A673 (cell line): ENCODE measurements at places on chromosomes 5 and 9. TPM values are rescaled to one million over a fixed set of nuclear protein-coding genes. Genes with fewer than 3 reads are reported as not detected.

The SLC45A2 gene
- total RNA-seq = 0.28 and 0.31 TPM in 2 replicates

The LCN12 gene
- 1.1 TPM in 1 of 2 replicates, not detected in the other for total RNA-seq

The DMGDH gene
- total RNA-seq = 0.15 and 0.59 TPM in 2 replicates

The PCDHGA1 gene
- 2.2 and 2.3 TPM in 2 replicates for total RNA-seq

The IFNA2 gene
- not detected in 2 replicates for total RNA-seq

The SPACA9 gene
- 2.1 and 4.3 TPM in 2 replicates for total RNA-seq

The SLC4A9 gene
- 0.26 TPM in 1 of 2 replicates, not detected in the other for total RNA-seq

The LCN9 gene
- total RNA-seq = not detected in 2 replicates

The ANKRD31 gene
- total RNA-seq = 0.04 and 0.15 TPM in 2 replicates

The CCL27 gene
- not detected in 2 replicates for total RNA-seq

The IL4 gene
- total RNA-seq = not detected in 2 replicates

- no peaks in the 10 kb centered on the region for H3K4me1 ChIP-seq
- no peak overlapping the region for H3K4me3 ChIP-seq
- no peaks in the 10 kb centered on the region for H3K27me3 ChIP-seq
- no peak overlapping the region for H3K27ac ChIP-seq
Measured at GRCh38 chr9:15484802-15485201, 26.0 kb downstream of the PSIP1 start.

DNA sequence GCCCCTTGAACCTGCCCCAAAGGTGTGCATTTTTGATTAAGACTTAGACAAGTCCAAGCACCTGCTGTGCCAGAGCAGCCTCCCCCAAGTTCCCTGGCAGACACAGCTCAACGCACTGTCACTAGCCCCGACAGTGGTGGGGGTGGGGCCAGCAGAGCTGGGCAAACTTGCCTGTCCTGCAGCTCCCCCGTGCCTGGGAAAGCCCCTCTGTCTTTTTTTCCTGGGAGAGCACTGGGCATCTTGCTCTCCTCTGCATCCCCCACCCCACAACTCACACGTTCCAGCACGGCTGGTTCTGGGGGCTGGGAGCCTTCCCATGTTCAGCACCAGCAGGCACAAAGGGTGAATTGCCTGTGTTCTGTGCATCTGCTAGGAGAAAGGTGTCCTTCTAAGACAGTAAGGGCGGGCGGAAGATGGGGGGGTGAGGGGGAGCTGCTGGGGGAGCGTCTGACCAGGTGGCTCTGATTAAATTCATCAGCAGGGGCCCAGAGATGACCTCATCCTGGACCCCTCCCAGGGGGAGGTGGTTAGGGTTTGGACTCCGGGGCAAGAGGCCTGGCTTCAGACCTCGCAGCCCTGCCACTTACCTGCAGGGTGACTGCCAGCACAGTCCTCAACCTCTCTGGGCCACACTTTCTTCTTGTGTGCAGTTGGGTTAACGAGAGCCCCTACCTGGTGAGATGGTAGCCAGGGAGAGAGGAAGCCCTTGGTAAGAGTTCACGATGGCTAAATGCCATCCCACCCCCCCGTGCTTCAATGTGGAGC lies 23.5 kb downstream of the HMCN2 start:
- no peak overlapping the region for H3K27ac ChIP-seq
- H3K4me3 ChIP-seq = no peak overlapping the region
- H3K27me3 ChIP-seq = peaks cover 36% of the 10 kb centered on the region
- H3K36me3 ChIP-seq = no peaks in the 10 kb centered on the region
- no peaks in the 10 kb centered on the region for H3K4me1 ChIP-seq

DNA sequence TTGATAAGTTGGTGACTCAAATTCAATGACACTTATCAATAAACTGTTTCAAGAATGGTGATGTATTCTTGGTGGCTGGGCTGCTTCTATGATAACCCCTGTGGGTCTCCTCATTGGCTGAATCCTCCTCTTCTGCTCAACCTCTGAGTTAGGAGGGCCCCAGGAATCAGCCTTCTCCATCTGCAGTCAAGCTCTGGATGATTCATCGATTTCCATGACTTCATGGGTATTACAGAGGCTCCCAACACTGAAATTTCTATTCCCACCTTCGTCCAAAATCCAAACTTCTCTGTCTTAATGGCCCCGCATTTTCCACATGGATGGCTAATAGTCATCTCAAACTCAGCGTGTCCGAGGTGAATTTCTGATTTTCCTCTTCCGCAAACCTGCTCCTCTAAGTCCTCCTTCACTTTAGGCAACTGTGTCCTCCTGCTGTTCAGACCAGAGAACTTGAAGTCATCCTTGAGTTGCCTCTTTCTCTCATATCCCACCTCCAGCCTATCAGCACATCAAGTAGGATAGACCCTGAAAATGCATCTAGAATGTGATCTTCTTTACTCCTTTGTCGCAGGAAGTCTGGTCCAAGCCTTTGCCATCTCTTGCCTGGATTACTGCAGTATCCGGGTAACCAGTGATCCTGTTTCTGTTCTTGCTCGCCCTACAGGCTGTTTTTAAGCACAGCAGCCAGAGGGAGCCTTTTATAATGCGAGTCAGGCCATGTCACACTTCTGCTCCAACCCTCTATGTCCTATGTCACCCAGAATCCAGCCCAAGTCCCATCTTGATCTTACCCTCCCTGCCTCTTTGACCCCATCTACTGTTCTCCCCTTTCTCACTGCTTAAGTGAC lies 41.4 kb upstream of the IL7R start:
- H3K27ac ChIP-seq = no peak overlapping the region
- H3K4me3 ChIP-seq = no peak overlapping the region
- H3K4me1 ChIP-seq = no peaks in the 10 kb centered on the region
- H3K36me3 ChIP-seq = no peaks in the 10 kb centered on the region

GRCh38 chr5:5235685-5236084 lies 95.6 kb downstream of the ADAMTS16 start:
- no peaks in the 10 kb centered on the region for H3K36me3 ChIP-seq
- H3K4me1 ChIP-seq = peaks cover 14% of the 10 kb centered on the region
- H3K4me3 ChIP-seq = no peak overlapping the region
- DNase-seq = peak; percentile 6

GRCh38 chr9:2859776-2860379 lies 16.0 kb upstream of the PUM3 start:
- no peak overlapping the region for H3K27ac ChIP-seq
- H3K4me3 ChIP-seq = no peak overlapping the region
- H3K36me3 ChIP-seq = no peaks in the 10 kb centered on the region
- peaks cover 28% of the 10 kb centered on the region for H3K27me3 ChIP-seq
- DNase-seq = peak; percentile 77

DNA sequence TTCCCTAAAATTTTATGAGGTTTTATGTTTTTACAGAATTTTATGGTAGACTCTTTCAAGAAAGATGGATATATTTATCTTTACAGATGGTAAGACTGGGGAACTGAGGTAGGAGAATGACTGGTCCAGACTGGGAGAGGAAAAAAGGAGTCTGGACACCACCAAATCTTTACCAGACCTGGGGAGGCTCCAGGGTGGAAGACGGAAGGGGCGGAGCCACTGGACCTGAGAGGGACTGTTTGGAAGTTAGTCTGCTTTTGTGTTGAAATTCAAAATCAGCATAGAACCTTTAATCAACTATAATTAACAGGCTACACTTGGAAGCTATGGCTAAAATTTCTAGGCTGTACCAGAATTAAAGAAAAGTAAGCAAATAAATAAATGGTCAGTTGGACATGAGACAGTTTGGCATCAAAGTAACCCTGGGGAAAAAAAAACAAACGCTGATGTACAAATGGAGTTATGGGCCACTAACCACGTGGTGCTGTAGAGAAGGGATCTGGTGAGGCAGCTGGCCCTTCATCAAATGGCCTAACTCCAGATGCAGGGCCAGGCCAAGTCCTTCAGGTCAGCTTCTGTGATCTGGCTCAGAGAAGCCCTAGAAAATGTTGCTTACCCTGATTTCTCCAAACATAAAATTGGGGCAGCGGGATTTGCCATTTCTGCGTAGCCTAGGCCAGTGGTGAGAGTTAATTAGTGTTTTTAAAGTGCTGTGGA lies 155.1 kb downstream of the ARSB start:
- no peaks in the 10 kb centered on the region for H3K4me1 ChIP-seq
- no peak for DNase-seq
- H3K36me3 ChIP-seq = no peaks in the 10 kb centered on the region
- H3K27me3 ChIP-seq = no peaks in the 10 kb centered on the region
- no peak overlapping the region for H3K4me3 ChIP-seq

- no peaks in the 10 kb centered on the region for H3K27me3 ChIP-seq
- no peak overlapping the region for H3K4me3 ChIP-seq
- DNase-seq = no peak
- H3K27ac ChIP-seq = no peak overlapping the region
- H3K4me1 ChIP-seq = peaks cover 17% of the 10 kb centered on the region
Measured at GRCh38 chr9:2419347-2419746, 202.2 kb upstream of the VLDLR start.

- H3K36me3 ChIP-seq = no peaks in the 10 kb centered on the region
- peaks cover 21% of the 10 kb centered on the region for H3K4me1 ChIP-seq
- H3K27me3 ChIP-seq = no peaks in the 10 kb centered on the region
- H3K4me3 ChIP-seq = no peak overlapping the region
- no peak overlapping the region for H3K27ac ChIP-seq
Measured at GRCh38 chr9:132233138-132233537, 71.3 kb downstream of the NTNG2 start.

DNA sequence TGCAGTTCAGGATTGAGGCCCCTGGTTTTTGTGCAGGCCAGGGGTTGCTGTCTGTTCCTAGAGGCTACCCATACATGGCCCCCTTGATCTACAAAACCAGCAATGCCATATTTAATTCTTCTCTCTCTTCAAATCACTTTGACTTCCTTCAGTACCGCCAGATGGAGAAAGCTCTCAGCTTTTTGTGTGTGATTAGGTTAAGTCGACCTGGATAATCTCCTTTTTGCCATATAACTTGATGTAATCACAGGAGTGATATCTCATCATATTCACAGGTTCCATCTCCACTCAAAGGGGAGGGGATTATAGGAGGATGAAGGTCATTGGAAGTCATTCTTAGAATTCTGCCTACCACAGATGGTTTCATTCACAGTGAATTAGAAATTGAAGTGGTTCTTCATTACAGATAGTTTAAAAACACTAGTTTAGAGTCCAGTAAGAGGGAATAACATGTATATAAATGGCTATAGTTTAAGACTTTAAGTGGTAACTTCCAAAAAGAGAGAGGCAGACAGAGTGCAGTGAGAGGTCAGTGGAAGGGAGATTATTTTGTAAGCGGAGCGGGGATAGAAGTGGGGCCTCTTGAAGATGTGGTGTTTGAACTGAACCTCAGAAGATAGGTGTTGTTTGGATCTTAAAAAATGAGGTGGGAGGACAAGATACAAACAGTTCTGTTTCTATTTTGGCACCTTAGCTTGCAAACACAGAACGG lies 85.9 kb downstream of the GALNT10 start:
- no peak for DNase-seq
- H3K4me1 ChIP-seq = no peaks in the 10 kb centered on the region
- H3K4me3 ChIP-seq = no peak overlapping the region
- no peaks in the 10 kb centered on the region for H3K27me3 ChIP-seq
- no peak overlapping the region for H3K27ac ChIP-seq

DNA sequence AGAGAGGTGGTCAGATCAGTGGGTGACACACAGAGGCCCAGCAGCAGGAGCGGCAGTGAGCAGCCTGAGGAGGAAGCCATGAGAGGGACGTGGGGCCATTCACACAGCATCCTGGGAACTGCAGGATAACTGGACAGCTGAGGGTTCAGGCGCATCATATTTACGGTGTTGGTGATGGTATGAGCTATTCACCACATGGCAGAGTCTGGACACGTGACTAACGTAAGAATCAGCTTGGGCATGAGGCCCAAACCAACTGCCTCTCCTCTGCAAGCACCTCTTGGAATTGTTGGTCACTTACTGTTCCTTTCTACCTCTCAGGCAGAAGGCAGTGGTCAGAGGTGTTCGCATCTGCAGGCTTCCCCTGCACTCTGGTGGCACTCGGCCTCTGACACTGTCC lies 141.1 kb downstream of the ENTREP1 start:
- H3K4me3 ChIP-seq = no peak overlapping the region
- no peaks in the 10 kb centered on the region for H3K36me3 ChIP-seq
- H3K4me1 ChIP-seq = no peaks in the 10 kb centered on the region
- no peak overlapping the region for H3K27ac ChIP-seq

DNA sequence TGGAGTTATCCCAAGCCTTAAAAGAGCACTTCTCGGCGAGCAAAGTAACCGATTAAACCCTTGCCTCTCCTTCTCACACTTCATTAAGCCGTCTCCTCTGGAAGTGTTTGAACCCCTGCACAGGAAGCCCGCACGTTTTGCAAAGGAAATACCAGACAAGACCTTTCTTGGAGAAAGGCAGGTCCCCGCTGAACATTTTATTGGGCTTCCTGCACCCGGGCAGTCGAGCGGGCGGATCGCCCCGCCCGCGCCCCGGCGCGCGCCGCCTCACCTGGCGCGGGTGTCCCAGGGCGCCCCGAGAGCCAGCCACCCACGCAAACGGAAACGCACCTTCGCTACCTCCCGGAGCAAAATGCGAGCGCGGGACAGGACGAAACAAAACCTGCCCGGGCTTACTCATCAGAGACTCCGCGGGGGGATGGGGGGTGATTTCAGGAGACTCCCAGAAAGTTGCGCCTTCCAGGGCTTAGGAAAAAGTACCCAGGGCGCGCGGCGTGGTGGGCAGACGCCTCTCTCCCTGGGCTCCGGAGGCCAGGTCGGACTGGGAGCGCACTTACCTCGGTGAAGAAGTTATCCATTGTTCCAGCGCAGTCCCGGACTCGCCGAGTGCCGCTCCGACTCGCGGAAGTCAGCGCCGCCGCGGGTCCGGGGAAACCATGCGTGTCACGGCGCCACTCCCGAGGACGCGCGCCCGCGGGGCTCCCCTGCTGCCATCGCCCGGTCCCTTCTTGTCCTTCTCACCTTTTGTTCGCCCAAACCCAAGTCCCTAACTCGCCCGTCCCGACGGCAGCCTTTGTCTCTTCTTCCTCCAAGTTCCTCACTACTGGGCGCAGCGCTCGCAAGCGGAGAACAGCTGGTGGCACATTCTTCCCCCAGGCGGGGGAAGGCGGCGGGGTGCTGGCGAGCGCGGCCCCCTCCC lies 598 bp downstream of the MYO10 start:
- peaks cover 62% of the 10 kb centered on the region for H3K4me1 ChIP-seq
- DNase-seq = no peak
- H3K4me3 ChIP-seq = peak overlapping the region; percentile 90
- H3K27me3 ChIP-seq = no peaks in the 10 kb centered on the region

DNA sequence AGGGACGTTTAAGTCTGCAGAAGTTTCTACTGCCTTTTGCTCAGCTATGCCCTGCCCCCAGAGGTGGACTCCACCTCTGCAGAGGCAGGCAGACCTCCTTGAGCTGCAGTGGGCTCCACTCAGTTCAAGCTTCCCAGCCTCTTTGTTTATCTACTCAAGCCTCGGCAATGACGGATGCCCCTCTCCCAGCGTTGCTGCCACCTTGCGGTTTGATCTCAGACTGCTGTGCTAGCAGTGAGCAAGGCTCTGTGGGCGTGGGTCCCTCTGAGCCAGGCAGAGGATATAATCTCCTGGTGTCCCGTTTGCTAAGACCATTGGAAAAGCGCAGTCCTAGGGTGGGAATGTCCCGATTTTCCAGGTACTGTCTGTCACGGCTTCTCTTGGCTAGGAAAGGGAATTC lies 2188.5 kb upstream of the WWC1 start:
- no peak for DNase-seq
- H3K4me1 ChIP-seq = no peaks in the 10 kb centered on the region
- no peak overlapping the region for H3K27ac ChIP-seq

GRCh38 chr5:176771102-176771845 lies 39.1 kb upstream of the UNC5A start:
- no peak for DNase-seq
- H3K27me3 ChIP-seq = peaks cover 8% of the 10 kb centered on the region
- no peaks in the 10 kb centered on the region for H3K36me3 ChIP-seq
- H3K27ac ChIP-seq = no peak overlapping the region
- no peak overlapping the region for H3K4me3 ChIP-seq

- no peaks in the 10 kb centered on the region for H3K27me3 ChIP-seq
- H3K4me1 ChIP-seq = no peaks in the 10 kb centered on the region
- H3K27ac ChIP-seq = no peak overlapping the region
- H3K36me3 ChIP-seq = peaks cover 18% of the 10 kb centered on the region
- DNase-seq = no peak
Measured at GRCh38 chr9:136011703-136012496, 50.7 kb upstream of the UBAC1 start.
